ENCODE measurements at places on chromosomes 6 and 20.

GRCh38 chr6:87200469-87201175, 45.3 kb downstream of the ZNF292 start:
- DNase-seq, result peak; percentile 6

GRCh38 chr6:136549300-136550044, 750 bp downstream of the MAP7 start:
- DNase-seq, result no peak

- DNase-seq, result no peak
These were observed 8.2 kb downstream of the EDN3 start for GRCh38 chr20:59308493-59309201.

- no peak for DNase-seq
These were observed 17.6 kb downstream of the RMND1 start for GRCh38 chr6:151434369-151434768.

GRCh38 chr6:130377371-130377770, 11.6 kb downstream of the TMEM200A start:
- no peak for DNase-seq

GRCh38 chr20:10578607-10579006, 95.2 kb downstream of the JAG1 start:
- DNase-seq, result no peak

DNA sequence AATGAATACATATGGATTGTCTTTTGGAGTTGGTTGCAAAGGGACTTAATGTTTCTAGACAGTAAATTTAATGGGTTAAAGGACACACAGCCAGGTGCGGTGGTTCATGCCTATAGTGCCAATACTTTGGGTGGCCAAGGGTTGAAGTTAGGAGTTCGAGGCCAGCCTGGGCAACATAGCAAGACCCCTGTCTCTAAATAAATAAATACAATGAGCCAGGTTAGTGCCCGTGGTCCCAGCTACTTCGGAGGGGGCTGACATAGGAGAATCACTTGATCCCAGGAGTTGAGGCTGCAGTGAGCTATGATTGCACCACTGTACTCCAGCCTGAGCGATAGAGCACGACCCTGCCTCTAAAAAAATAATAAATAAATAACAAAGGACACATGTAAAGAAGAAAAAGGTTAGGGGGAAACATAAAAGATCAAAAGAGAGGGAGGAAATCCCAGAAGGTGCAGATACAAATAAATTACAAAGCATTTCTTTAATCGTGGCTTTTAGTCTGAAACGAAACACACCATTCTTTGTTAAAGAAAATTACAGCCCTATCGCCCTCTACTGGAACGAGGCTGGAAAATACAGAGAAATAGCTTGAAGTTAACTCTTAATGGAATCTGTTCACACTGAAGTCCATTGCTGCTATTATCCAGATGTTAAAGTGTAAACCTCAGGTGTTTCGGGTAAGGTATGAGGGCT, 42.6 kb upstream of the SCML4 start:
- DNase-seq, result no peak

DNA sequence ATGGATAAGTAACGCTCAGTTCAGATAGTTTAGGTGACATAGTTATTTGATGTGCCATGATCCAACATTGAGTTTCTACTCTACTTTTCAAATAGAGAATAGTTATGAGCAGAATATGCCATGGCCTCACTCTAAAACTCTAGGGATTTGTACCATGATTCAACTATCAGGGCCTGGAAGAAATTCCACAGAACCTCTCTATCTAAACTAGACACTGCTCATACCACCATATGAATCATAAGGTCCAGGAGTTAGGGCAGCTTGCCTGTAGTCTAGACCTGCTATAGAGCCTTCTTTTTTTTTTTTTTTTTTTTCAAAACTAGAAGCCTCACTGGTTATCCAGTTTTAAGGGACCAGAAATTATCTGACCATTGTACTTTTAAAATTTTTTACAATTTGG, 571.8 kb upstream of the IMPG1 start:
- DNase-seq, result no peak

- no peak for DNase-seq
These were observed 151.8 kb downstream of the FOXC1 start for GRCh38 chr6:1761477-1761877.

GRCh38 chr20:32965581-32966373, 38.5 kb downstream of the SUN5 start:
- DNase-seq, result no peak

- no peak for DNase-seq
These were observed 120.5 kb upstream of the ENPP5 start for GRCh38 chr6:46291275-46291633.
